ENCODE measurements at places on chromosomes 16 and 17.

GRCh38 chr16:56753410-56753809 lies 23.5 kb downstream of the NUP93 start:
- peaks cover 1% of the 10 kb centered on the region for H3K4me1 ChIP-seq
- H3K27ac ChIP-seq, result no peak overlapping the region
- H3K36me3 ChIP-seq, result peaks cover 55% of the 10 kb centered on the region
- no peak overlapping the region for H3K4me3 ChIP-seq
- DNase-seq, result no peak

- H3K4me3 ChIP-seq, result no peak overlapping the region
- H3K27ac ChIP-seq, result no peak overlapping the region
- H3K36me3 ChIP-seq, result no peaks in the 10 kb centered on the region
- no peaks in the 10 kb centered on the region for H3K27me3 ChIP-seq
These were observed 588.7 kb downstream of the RBFOX1 start for GRCh38 chr16:7921345-7921744.

- peak; percentile 17 for DNase-seq
- peaks cover 12% of the 10 kb centered on the region for H3K4me1 ChIP-seq
- H3K36me3 ChIP-seq, result no peaks in the 10 kb centered on the region
- peaks cover 3% of the 10 kb centered on the region for H3K27me3 ChIP-seq
- no peak overlapping the region for H3K4me3 ChIP-seq
These were observed 51.8 kb downstream of the SMPD3 start for GRCh38 chr16:68396481-68396880.

- DNase-seq, result no peak
- H3K4me1 ChIP-seq, result no peaks in the 10 kb centered on the region
- no peak overlapping the region for H3K4me3 ChIP-seq
These were observed 100.6 kb downstream of the ENGASE start for GRCh38 chr17:79174905-79175856.

DNA sequence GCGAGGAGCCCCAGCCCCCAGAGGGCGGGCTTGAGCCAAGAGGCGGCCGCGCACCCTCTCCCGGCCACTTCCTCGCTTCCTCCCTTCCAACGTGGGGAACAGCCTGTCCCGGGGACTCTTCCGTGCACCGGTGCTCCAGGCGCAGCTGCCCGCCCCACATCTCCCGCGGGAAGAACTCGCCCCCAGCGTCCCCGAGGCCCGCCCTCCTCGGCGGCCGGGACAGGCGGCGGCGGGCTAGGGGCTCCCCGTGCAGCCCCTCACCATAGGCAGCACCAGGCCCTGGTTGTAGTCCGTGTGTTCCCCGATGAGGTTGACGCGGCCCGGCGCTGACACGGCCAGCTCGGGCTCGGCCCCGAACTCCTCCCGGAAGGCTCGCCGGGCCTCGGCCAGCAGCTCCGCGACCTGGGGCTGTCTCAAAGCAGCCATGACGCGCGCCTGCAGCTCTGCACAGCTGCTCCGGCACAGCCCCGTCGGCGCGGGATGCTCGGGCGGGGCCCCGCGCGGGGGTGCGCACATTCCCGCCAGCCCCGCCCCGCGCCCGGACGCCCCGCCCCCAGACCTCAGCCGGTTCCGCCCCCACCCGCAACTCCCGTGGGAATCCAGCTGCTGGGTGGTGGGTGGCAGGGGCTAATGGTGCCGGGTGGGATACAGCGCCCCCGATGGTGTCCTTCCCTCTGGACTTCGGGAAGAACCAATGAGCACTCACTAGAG lies at the start of gene GALK1:
Gene GALK1 (minus strand): TSS at position 482 of the 711 bp plus-strand sequence. CDS start 56 bp downstream, at position 426.
- peak within 1 kb of the TSS; percentile 62 for H3K27ac ChIP-seq
- H3K4me3 ChIP-seq, result peak within 1 kb of the TSS; percentile 73
- no peaks in the 10 kb centered on the region for H3K36me3 ChIP-seq
- no peaks in the 10 kb centered on the region for H3K27me3 ChIP-seq
- H3K4me1 ChIP-seq, result peaks cover 1% of the 10 kb centered on the region

DNA sequence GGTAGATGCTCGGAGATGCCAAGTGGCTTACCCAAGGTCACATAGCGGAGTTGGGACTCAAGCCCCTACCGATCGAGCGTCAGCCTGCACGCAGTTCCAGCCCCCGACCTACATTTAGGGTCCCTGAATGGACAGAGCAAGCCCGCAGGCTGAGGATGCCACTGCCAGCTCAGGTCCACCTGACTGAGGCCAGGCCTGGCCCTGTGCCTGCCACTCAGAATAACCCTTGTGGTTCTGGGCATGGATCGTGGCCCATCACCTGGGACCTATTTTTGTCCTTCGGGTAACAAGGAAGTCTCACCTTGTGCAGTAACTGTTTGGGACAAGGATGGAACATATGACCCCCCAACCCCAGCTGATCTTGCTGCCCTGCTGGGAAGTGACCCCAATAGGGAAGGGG lies 17.1 kb downstream of the CDH16 start:
- H3K4me1 ChIP-seq, result peaks cover 8% of the 10 kb centered on the region
- no peaks in the 10 kb centered on the region for H3K36me3 ChIP-seq
- H3K27ac ChIP-seq, result no peak overlapping the region
- no peaks in the 10 kb centered on the region for H3K27me3 ChIP-seq

DNA sequence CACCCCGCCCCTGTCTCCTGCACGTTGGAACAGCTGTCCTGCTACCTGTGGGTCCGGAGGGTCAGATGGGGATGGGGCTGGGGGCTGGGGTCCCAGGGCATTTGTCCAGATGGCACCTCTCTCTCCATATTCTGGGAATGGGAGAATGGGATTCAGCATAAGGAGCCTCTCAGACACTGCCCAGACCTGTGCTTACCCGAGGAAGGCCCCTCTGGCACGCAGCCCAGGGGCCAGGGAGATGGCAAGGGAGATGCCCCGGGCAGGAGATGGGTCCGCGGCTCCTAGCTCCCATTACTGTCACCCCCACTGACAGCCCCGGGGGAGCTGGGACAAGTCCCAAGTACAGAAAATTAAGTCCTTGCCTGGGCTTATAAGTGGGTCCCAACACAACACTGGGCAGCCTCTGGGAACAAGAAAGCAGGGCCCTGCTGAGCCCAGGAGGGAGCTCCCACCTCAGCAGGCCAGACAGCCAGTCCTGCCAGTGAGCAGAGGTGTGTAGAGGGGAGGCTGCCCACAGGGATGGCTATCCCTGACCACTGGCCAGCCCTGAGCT lies 1.8 kb downstream of the VASN start:
- H3K4me3 ChIP-seq, result no peak overlapping the region
- peaks cover 37% of the 10 kb centered on the region for H3K4me1 ChIP-seq
- no peaks in the 10 kb centered on the region for H3K27me3 ChIP-seq
- no peak overlapping the region for H3K27ac ChIP-seq

GRCh38 chr16:82005027-82005830 lies 6.0 kb downstream of the SDR42E1 start:
- peaks cover 2% of the 10 kb centered on the region for H3K27me3 ChIP-seq
- no peak overlapping the region for H3K4me3 ChIP-seq
- H3K4me1 ChIP-seq, result peaks cover 17% of the 10 kb centered on the region
- no peak for DNase-seq
- H3K36me3 ChIP-seq, result peaks cover 36% of the 10 kb centered on the region
- H3K27ac ChIP-seq, result no peak overlapping the region

- peaks cover 57% of the 10 kb centered on the region for H3K27me3 ChIP-seq
- DNase-seq, result no peak
- H3K4me3 ChIP-seq, result no peak overlapping the region
- no peak overlapping the region for H3K27ac ChIP-seq
These were observed 31.5 kb downstream of the SALL1 start for GRCh38 chr16:51119556-51119955.

DNA sequence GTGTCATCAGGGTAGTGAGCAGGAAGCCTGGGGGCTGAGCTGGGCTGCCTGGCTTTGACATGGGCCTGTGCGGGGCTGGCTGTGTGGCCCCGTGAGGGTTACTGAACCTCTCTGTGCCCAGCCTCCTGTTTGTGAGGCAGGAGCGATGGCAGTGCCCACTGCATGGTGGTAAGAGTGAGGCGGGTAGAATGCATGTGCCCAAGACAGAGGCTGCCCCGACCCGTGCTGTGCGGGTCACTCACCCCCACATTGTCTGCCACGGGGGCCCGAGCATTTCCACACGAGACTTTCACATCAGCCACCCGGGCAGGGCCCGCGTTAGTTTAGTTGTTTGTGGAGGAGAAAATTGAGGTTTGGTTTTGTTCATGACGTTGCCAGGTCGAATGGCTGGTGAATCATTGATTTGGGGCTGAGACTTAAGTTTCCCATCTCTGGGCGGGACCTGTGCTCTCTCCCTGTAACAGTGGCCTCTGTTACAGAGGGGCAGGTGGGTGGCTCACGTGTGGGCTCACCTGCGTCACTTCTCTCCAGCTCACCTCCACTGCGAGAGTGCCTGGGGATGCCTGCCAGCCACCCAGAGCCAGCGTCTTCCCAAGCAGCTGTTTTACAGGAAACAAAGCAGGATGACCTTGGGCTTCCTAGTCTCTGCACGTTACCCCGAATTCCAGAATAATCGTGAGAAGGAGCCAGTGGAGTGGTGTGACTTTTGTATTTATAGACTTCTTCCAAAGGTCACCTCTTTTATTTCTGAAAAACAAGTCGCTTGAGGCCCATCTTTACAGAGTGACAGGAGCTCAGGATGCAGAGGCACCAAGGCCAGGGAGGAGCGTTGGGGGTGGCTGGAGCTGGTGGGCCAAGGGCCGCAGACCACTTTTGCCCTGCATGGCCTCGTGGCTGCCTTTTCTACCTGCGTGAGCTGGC lies 150.6 kb downstream of the RPTOR start:
- no peak overlapping the region for H3K4me3 ChIP-seq
- no peaks in the 10 kb centered on the region for H3K27me3 ChIP-seq
- peak overlapping the region; percentile 83 for H3K27ac ChIP-seq
- H3K36me3 ChIP-seq, result no peaks in the 10 kb centered on the region
- DNase-seq, result no peak

DNA sequence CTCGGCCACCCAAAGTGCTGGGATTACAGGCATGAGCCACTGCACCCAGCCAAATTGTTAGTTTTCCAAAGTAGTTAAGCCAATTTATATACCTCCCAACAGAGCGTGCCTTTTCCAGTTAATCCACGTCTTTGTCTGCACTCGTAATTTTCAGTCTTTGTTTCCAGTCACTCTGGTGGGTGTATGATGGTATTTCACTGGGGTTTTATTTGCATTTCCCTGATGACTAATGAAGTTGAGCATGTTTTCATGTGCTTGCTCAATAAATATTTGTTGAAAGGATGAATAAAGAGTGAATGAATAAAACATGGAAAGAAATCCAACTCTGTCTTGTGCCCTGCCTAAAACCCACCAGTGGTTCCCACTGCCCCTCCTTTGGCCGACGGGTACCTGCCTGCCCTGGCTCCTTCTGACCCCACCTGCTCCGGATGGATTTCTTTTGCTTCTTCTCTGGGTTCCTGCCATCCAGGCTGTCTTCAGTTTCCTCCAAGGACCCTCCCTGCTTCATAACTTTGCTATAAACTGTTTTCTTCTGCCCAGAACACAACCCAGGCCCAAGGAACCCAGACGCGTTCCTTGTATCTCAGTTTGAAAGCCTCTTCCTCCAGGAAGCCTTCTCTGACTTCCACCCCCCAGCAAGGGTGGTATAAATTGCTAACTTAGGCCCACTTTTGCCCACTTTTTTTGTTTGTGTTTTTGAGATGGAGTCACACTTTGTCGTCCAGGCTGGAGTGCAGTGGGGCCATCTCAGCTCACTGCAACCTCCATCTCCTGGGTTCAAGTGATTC lies 3.0 kb upstream of the ABCC1 start:
- no peak overlapping the region for H3K4me3 ChIP-seq
- peak overlapping the region; percentile 24 for H3K27ac ChIP-seq
- no peak for DNase-seq
- H3K36me3 ChIP-seq, result no peaks in the 10 kb centered on the region
- H3K27me3 ChIP-seq, result no peaks in the 10 kb centered on the region

GRCh38 chr17:75315541-75316243 lies 26.5 kb upstream of the SLC25A19 start:
- H3K27ac ChIP-seq, result peak overlapping the region; percentile 53
- H3K4me1 ChIP-seq, result peaks cover 11% of the 10 kb centered on the region
- peaks cover 2% of the 10 kb centered on the region for H3K36me3 ChIP-seq
- no peaks in the 10 kb centered on the region for H3K27me3 ChIP-seq
- H3K4me3 ChIP-seq, result no peak overlapping the region

DNA sequence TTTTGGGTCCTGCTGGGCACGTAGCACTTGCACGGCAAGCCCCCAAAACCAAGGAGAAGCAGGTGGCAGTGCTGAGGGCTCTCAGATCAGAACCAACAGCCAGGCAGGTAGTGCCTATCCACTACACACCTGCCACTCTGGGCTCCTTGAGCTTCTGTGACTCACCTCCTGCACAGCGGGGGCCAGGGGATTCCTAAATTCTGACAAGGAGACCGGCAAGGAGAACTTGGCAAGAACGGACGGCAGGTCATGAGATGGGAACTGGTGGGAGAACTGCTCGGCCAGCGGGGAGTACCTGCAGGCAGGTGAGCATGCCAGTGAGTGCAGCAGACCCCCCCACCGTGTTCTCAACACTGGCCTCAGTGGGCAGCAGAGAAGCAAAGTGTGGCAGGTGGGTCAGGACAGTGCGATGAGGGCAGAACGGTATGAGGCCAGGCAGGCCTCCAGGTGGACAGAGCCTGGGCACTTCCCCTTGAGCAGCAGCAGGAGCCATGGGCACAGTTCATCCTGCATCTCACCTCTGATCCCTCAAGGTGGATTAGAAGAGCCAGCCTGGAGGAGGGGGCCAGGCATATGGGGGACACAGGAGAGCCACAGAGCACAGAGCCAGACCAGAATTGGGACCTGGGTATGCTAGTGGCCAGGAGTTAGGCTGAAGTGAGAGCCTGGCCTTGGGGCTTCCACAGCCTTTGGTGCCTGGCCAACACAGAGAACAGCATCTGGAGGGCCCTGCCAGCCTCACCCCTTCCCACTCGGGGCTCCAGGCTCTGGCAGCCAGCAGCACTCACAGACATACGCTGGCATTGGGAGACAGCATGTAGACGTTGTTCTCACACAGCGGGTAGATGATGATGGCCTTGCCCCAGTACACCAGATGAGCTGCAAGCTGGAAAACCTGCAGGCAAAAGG lies 14.7 kb downstream of the MPG start:
- no peak overlapping the region for H3K27ac ChIP-seq
- H3K36me3 ChIP-seq, result peaks cover 2% of the 10 kb centered on the region
- H3K4me3 ChIP-seq, result no peak overlapping the region
- no peaks in the 10 kb centered on the region for H3K27me3 ChIP-seq
- DNase-seq, result no peak

GRCh38 chr17:7716901-7717755 lies at the start of gene DNAH2:
Gene DNAH2 (plus strand): TSS chr17:7717744. CDS start chr17:7719735, 1,991 bp downstream.
- H3K36me3 ChIP-seq, result no peaks in the 10 kb centered on the region
- peaks cover 25% of the 10 kb centered on the region for H3K4me1 ChIP-seq
- H3K27ac ChIP-seq, result no peak within 1 kb of the TSS
- H3K4me3 ChIP-seq, result peak within 1 kb of the TSS; percentile 64

DNA sequence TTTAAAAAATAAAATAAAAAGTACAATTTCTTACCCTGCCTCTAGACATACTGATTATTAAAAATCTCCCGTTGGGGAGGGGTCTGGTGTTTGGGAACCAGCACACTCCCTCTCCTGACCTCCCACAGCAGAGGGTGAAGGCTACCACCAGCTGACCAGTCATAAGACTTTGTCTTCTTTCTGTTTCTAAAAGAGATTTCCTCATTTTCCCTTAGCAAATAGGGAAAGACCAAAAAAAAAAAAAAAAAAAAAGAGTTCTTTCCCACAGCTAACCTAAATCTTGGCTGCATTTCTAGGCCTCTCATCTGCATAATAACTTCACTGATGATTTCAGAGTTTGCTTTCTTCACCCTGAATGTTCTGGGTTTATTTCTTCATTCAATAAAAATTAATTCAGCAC lies 30.3 kb downstream of the CDK5RAP3 start:
- H3K27ac ChIP-seq, result no peak overlapping the region
- no peaks in the 10 kb centered on the region for H3K36me3 ChIP-seq
- H3K4me3 ChIP-seq, result no peak overlapping the region
- DNase-seq, result no peak
- peaks cover 8% of the 10 kb centered on the region for H3K27me3 ChIP-seq
- peaks cover 6% of the 10 kb centered on the region for H3K4me1 ChIP-seq
